COLO829 (cell line): ENCODE measurements at places on chromosomes 7 and 10.

DNA sequence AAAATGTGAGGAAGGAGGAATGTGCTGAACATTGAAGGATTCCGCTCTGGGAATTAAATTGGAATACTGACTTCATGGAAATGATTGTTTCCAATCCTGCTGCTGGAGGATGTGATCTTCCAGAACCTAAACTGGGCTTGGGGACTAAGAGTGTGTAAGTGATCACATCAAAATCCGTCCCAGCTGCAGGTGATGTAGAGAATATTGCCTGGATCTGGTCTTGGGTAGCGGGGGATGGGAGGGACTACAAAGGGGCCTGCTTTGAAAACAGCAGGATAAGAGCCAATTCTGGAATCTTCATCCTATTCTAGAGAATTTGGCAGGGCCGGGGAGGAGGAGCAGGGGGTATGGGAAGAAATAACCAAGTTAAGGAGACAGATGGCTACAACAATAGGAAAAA lies 552.2 kb upstream of the FZD8 start:
- DNase-seq: no peak

DNA sequence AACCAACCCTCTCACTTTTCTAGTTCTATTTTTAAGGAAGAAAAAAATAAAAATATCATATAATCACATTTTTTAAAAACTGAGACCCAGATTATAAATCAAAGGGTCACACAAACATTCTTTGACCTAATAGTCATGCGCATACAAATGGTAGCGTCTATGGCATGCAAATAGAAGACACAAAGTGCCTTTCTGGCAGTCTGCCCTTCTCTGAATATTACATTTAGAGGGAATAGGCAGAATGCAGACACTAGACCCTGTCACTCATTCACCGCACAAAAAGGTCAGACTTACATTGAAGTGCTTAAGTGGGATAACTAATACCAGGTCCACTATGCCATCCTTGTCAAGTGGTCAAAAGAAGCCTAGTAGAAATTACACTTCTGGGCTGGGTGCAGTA lies 26.5 kb upstream of the FHIP2A start:
- peak; percentile 24 for DNase-seq

DNA sequence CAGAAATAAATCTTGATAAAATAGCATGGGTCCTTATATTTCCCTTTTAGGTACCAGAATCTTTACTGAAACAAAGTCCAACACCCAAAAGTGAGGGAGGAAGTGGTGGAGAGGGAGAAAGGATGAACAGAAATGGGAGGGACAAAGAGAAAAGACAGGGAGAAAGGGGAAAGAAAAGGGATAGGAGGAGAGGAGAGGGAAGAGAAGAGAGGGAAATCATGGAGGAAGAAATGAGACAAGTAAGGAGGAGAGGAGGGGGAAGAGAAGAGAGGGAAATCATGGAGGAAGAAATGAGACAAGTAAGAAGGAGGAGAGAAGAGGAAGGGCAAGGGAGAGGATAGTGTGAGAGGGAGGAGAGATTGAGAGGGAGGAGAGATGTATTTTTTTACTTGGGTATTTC lies 50.1 kb upstream of the ARL4A start:
- DNase-seq: no peak

DNA sequence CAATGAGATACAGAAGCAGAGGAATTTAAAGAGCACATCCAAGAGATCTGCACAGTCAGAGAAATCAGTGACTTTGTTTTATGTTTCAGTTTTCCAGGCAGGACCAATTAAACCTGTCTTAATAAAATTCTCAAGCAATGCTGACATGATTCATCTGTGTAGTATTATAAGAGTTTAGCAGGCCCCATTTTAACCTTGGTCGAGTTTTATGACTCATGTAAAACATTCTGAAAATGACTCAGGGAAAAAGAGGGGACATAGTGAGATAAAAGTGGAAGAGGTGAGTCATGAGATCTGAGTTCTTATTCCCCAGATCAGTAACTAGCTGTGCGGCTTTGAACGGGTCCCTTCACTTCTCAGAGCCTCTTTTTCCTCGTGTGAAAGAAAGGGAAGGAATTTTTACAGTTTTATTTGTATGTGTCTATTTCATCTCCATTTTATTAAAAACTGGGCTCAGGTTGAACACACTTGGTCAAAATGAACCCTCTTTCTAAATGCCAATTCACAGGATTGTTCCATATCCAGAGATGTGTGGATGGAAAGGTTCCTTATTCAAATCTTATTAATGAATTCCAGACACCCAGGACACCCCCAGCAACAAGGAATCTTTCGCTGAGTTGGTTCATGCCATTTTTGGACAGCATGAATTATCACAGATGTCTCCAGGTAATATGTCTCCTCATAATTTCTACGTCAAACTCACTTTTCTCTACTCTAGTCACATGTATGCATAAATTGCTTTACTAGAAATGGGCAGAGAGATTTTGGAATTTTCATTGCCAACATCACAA lies 143.2 kb downstream of the JAZF1 start:
- DNase-seq: peak; percentile 75

DNA sequence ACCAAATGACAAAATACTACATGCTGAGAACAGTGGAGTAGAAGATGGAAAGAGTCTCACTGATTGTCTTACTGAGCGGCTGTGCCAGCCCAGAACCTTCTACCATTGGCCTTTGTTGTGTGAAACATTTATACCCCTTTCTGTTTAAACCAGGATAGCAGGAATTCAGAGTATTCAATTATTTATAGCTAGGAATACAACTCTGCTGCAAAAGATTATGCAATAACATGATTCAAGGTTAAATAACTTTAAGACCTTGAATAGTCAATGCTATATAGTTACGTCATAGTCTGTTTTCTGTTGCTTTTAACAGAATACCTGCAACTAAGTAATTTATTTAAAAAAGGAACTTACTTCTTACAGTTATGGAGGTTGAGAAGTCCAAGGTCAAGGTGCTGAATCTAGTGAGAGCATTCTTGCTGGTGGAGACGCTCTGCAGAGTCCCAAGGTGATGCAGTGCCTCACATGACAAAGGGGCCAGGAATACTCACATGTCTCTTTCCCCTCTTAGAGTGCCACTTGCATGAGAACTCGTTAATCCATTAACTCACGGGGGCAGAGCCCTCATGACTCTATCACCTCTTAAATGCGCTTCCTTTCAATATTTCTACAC lies 371.8 kb downstream of the MDFIC start:
- no peak for DNase-seq

GRCh38 chr7:122974229-122974628 lies 21.3 kb downstream of the TAS2R16 start:
- DNase-seq: no peak

DNA sequence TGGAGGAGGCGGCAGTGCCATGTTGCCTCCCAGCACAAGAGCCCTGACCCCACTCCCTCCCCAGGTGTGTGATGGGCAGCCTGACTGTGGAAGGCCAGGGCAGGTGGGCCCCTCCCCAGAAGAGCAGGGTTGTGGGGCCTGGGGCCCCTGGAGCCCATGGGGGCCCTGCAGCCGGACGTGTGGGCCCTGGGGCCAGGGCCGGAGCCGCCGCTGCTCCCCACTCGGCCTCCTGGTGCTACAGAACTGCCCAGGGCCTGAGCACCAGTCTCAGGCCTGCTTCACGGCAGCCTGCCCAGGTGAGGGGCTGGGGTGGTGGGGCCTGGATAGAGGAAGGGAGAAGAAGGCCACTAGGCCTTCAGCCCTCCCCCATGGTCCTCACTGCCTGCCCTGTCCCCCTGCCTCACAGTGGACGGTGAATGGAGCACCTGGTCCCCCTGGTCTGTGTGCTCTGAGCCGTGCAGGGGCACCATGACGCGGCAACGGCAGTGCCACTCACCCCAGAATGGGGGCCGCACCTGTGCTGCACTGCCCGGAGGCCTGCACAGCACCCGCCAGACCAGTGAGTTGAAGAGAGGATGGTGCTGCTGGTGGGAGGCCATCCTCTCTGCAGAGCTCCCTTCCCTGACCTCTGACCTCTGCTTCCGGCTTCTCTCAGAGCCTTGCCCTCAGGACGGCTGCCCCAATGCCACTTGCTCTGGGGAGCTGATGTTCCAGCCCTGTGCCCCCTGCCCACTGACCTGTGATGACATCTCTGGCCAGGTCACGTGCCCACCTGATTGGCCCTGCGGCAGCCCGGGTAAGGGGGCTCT lies 18.2 kb upstream of the ZNF467 start:
- no peak for DNase-seq
